ENCODE measurements at places on chromosomes 7 and 10. TPM values are rescaled to one million over a fixed set of nuclear protein-coding genes. Genes with fewer than 3 reads are reported as not detected.

GRCh38 chr7:18357691-18358090 lies 137.9 kb upstream of the HDAC9 start:
- no peaks in the 10 kb centered on the region for H3K27me3 ChIP-seq
- no peaks in the 10 kb centered on the region for H3K4me1 ChIP-seq
- H3K27ac ChIP-seq, result no peak overlapping the region
- no peak overlapping the region for H3K4me3 ChIP-seq

GRCh38 chr10:47090903-47091302 lies 179.7 kb downstream of the PTPN20 start:
- H3K4me3 ChIP-seq, result no peak overlapping the region
- no peaks in the 10 kb centered on the region for H3K4me1 ChIP-seq
- DNase-seq, result no peak
- H3K27me3 ChIP-seq, result no peaks in the 10 kb centered on the region
- H3K36me3 ChIP-seq, result no peaks in the 10 kb centered on the region

SLIT1 gene
- total RNA-seq, result 1.5 TPM

DNA sequence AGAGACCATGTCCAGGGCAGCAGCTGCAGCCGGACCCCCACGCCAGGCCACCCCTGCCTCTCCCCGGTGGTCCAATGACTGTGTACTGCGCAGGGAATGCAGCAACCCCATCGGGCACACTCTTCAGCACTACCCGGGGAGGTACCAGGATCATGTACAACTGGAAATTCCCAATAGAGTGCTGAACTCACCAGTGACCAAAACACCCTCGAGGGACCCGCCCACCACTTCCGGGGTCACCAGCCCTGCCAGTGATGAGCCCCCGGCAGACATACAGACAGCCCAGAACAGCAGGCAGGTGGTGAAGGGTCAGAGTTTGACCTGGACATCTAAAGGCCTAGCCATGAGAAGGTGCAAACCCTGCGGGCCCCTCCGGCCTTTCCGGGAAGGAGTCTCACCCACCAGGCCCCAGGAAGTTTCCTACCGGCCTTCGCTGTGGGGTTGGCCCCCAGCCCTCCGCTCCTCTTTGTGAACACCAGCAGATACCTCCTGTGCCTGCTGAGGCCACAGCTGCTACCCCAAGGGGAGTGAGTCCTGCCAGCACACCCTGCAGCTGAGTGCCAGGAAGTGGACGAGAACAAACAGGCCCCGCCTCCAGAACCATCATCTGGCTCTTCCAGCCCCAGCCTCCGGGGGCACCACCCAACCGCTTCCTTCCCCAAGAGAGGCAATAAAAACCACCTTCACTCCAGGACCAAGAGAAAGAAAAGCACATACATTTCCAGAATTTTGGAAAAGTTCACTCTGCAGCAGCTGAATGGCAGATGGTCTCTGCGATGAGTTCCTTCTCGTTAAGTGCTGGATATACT lies 5.0 kb upstream of the ANKRD61 start:
- H3K27me3 ChIP-seq, result no peaks in the 10 kb centered on the region
- DNase-seq, result peak; percentile 86
- peaks cover 31% of the 10 kb centered on the region for H3K4me1 ChIP-seq
- H3K27ac ChIP-seq, result peak overlapping the region; percentile 85

- H3K27me3 ChIP-seq, result no peaks in the 10 kb centered on the region
- no peaks in the 10 kb centered on the region for H3K36me3 ChIP-seq
- no peak overlapping the region for H3K4me3 ChIP-seq
- H3K4me1 ChIP-seq, result no peaks in the 10 kb centered on the region
Observed at GRCh38 chr10:29612657-29613056, 22.1 kb downstream of the SVIL start.

DNA sequence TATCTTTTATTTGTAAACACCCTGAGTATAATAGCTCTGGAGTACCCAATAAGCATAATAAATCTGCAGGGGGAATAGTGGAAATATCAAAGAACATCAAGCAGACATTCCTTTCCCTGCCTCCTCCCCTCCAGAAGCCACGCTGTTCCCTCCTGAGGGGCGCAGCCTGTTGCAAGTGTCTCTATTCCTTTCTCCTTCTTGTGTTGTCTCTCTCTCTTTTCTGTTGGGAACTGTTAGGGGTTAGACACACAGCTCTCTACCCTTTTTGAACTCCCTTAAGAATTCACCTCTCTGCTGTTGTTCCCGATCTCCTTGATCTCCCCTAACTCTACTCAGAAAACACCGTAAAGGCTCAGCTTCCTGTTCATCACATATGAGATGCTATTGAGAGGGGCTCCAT lies 178.0 kb upstream of the FZD1 start:
- H3K27ac ChIP-seq, result no peak overlapping the region
- H3K27me3 ChIP-seq, result no peaks in the 10 kb centered on the region
- H3K4me1 ChIP-seq, result no peaks in the 10 kb centered on the region
- DNase-seq, result no peak
- no peaks in the 10 kb centered on the region for H3K36me3 ChIP-seq
- H3K4me3 ChIP-seq, result no peak overlapping the region

DNA sequence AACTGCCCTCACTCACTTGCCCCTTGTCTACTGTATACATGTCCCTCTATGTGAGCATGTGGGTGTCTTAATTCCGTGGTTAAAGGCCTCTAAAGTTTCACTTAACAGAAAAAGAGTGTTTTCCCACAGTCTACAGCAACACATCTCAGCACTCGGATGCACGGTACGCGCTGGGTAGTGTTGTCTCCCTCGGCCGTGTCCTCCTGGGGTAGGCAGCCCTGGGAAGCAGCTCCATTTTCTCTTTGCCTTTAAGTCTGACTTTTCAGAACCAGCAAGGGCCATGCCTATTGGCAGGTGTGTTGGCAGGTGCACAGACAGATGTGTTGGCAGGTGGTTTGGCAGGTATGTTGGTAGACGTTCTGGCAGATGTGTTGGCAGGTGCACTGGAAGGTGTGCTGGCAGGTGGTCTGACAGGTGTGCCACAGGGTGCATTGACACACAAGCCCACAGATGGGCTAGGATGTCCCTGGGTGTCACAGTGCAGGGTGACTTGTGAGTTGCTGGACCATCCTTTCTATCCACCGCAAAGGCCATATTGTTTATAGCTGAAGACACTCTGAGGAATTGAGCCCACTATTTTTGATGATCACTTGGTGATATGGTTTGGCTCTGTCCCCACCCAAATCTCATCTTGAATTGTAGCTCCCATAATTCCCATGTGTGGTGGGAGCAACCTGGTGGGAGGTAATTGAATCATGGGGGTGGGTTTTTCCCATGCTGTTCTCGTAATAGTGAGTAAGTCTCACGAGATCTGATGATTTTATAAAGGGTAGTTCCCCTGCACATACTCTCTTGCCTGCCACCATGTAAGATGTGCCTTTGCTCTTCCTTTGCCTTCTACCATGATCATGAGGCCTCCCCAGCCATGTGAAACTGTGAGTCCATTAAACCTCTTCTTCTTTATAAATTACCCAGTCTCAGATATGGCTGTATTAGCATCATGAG lies 296.9 kb downstream of the TNS3 start:
- H3K27me3 ChIP-seq, result no peaks in the 10 kb centered on the region
- no peaks in the 10 kb centered on the region for H3K36me3 ChIP-seq
- no peaks in the 10 kb centered on the region for H3K4me1 ChIP-seq
- DNase-seq, result no peak
- H3K4me3 ChIP-seq, result no peak overlapping the region

DNA sequence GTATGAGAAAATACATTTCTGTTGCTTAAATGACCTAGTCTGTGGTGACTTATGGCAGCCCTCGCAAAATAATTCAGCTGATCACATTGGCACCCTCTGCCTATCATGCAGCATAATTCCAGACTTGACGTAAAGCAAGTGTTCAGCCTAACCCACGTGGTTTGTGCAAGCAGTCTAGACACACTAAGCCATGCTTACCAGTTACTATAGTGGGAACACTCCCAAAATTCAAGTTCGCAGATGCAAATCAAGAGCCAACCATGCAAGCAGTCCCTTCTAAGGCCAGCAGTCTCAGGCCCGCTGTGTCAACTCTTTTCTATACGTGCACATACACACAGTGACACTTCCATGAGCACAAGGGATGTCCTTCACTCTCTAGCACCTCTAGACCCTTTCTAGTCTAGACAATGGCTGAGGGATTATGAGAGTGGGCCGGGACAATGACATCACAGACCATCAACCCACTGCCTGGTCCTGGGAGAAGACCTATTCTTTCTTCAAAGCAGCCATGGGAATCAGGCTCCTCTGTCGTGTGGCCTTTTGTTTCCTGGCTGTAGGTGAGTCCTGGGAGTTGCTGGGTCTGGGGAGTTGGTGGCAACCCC lies 29.0 kb upstream of the PRSS1 start:
- H3K36me3 ChIP-seq, result no peaks in the 10 kb centered on the region
- peaks cover 56% of the 10 kb centered on the region for H3K4me1 ChIP-seq
- DNase-seq, result peak; percentile 51
- H3K27ac ChIP-seq, result peak overlapping the region; percentile 38

GRCh38 chr10:74227697-74228424 lies 76.8 kb downstream of the ADK start:
- peaks cover 7% of the 10 kb centered on the region for H3K4me1 ChIP-seq
- peak overlapping the region; percentile 55 for H3K27ac ChIP-seq
- H3K36me3 ChIP-seq, result no peaks in the 10 kb centered on the region
- H3K4me3 ChIP-seq, result no peak overlapping the region
- H3K27me3 ChIP-seq, result no peaks in the 10 kb centered on the region
- peak; percentile 51 for DNase-seq

GRCh38 chr7:20275637-20276036 lies 55.1 kb upstream of the ITGB8 start:
- DNase-seq, result no peak
- no peaks in the 10 kb centered on the region for H3K36me3 ChIP-seq
- no peak overlapping the region for H3K4me3 ChIP-seq
- no peaks in the 10 kb centered on the region for H3K4me1 ChIP-seq
- no peak overlapping the region for H3K27ac ChIP-seq

AKR1E2 gene
- total RNA-seq, result 3.7 TPM

GRCh38 chr10:8137726-8138125 lies 83.2 kb downstream of the GATA3 start:
- no peak for DNase-seq
- H3K4me3 ChIP-seq, result no peak overlapping the region
- H3K4me1 ChIP-seq, result peaks cover 10% of the 10 kb centered on the region
- no peak overlapping the region for H3K27ac ChIP-seq
- H3K27me3 ChIP-seq, result peaks cover 2% of the 10 kb centered on the region
- no peaks in the 10 kb centered on the region for H3K36me3 ChIP-seq

DNA sequence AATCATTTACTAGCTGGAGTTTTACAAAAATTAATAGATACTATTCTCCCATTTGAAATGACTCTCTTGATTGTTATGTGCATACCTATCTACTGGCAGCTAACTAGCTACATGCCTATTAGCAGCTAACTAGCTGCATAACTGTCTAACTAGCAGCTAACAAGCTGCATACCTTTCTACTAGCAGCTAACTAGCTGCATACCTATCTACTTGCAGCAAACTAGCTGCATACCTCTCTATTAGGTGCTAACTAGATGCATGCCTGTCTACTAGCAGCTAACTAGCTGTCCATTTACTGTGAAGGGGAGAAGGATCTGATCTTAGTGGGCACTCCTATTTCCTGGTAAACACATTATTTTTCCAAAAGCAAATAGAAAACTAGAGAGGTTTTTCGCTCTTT lies 439.4 kb upstream of the PFKP start:
- H3K4me3 ChIP-seq, result no peak overlapping the region
- no peak for DNase-seq
- H3K27me3 ChIP-seq, result no peaks in the 10 kb centered on the region
- no peaks in the 10 kb centered on the region for H3K36me3 ChIP-seq
- H3K27ac ChIP-seq, result no peak overlapping the region

MYH16 gene
- total RNA-seq, result not detected

- H3K4me1 ChIP-seq, result no peaks in the 10 kb centered on the region
- H3K36me3 ChIP-seq, result no peaks in the 10 kb centered on the region
- H3K4me3 ChIP-seq, result no peak overlapping the region
- no peak overlapping the region for H3K27ac ChIP-seq
- H3K27me3 ChIP-seq, result no peaks in the 10 kb centered on the region
Observed at GRCh38 chr10:14820775-14821154, 17.1 kb downstream of the CDNF start.

- H3K4me1 ChIP-seq, result peaks cover 31% of the 10 kb centered on the region
- H3K27me3 ChIP-seq, result no peaks in the 10 kb centered on the region
- no peaks in the 10 kb centered on the region for H3K36me3 ChIP-seq
- no peak overlapping the region for H3K27ac ChIP-seq
- H3K4me3 ChIP-seq, result no peak overlapping the region
- no peak for DNase-seq
Observed at GRCh38 chr10:124543971-124544370, 82.3 kb downstream of the LHPP start.

STEAP1B gene
- total RNA-seq, result 0.31 TPM

MRPS33 gene
- 13.7 TPM for total RNA-seq

DNA sequence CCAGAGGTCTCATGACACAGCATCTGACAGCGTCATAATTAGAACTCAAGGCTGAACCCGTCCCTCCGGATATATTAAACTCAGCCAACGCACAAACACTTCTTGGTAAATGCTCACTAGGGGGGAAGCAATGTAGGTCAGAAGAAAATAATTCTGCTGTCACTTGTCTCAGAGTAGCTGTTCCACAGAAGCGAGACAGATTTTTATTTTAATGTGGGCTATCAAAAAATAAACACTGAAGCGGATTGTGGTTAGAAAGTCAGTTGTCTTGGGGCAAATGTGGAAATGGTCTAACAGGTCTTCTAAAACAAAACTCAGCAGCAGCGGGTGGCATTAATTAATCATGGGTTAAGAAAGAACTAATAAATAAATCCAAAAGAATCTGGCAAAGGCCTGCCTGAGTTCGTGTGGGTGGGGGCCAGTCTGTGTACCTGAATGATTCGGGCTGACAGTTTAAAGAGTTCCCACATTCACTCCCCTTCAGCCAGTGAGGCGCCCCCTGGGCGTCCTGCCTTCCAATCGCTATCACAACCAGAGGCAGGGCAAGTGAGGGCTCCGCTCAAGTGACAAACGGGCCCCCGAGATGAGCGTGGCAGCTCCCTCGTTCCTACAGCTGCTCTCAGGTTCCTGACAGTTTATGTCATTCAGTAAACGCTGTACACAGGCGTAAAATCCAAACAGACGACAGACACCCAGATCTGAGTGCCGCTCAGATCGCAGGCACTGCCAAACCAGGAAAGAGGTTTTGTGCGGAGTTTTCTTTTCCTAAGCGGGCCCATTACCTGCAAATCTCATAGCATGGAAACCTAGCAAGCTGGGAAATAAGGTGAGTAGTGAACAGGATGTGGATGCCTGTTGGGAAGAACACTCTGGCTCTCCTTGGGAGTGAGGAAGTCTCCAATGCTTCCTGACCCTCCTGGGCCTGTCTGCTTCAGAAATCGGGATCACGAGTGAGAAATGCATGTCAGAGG lies 52.9 kb downstream of the NRAP start:
- DNase-seq, result no peak
- no peak overlapping the region for H3K4me3 ChIP-seq
- no peaks in the 10 kb centered on the region for H3K4me1 ChIP-seq
- no peaks in the 10 kb centered on the region for H3K27me3 ChIP-seq
- H3K27ac ChIP-seq, result no peak overlapping the region
- H3K36me3 ChIP-seq, result no peaks in the 10 kb centered on the region

MEIG1 gene
- total RNA-seq, result not detected

DNA sequence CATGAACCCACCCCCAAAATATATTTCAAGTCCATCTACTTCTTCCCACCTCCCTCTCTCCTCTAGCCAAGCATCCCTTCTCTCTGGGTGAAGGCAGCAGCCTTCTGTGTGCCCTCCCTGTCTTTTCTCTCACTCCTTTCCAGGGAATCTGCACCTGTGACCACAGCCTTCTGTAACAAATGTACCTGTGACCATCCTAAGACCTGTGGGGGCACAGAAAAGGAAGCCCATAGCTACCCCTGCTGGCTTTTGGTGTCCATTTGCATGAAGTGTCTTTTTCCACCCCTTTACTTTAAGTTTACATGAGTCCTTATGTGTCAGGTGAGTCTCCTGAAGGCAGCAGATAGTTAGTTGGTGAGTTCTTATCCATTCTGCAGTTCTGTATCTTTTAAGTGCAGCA lies 2.0 kb upstream of the TBXAS1 start:
- no peak overlapping the region for H3K27ac ChIP-seq
- no peak overlapping the region for H3K4me3 ChIP-seq
- no peaks in the 10 kb centered on the region for H3K36me3 ChIP-seq
- peak; percentile 38 for DNase-seq
